ENCODE measurements at places on chromosomes 1 and 21.

DNA sequence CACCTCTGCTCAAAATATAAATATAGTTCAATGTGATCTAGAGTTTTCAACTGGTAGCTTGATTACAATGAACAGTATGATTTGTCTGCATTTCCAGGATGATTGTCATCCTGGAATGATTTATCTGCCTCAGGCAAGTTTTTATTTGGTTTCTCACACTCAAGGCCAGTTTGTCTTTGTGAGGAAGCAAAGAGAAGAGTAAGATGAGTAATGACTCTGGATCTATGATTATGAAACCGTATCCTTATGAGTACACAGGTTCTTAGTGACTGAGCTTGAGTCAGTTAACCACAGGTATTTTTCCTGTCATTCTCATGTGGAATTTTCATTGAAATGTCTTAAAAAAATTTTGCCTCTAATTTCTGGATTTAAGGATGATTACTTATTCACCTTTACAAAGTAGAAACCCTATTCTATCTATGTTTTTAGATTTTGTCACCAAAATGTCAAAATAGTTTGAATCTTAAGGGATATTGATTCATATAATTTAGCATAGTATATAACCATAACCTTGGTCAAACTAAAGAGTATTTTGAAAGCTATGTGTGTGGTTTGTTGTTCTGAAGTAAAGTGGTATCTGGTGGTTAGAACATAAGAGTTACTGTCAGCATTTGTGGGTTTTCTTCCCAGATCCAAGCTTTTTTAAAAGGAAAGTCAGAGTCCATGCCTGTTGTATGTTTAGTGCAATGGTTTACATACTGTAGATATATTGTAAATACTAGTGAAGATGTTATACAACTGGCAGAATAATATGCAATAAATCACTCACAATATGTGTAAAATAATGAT is 145.0 kb downstream of the RASAL2 start:
- no peak for DNase-seq

- no peak for DNase-seq
Measured at GRCh38 chr1:67560580-67561255, 124.3 kb upstream of the GADD45A start.

- no peak for DNase-seq
Measured at GRCh38 chr1:213423605-213424004, 372.6 kb downstream of the RPS6KC1 start.

DNA sequence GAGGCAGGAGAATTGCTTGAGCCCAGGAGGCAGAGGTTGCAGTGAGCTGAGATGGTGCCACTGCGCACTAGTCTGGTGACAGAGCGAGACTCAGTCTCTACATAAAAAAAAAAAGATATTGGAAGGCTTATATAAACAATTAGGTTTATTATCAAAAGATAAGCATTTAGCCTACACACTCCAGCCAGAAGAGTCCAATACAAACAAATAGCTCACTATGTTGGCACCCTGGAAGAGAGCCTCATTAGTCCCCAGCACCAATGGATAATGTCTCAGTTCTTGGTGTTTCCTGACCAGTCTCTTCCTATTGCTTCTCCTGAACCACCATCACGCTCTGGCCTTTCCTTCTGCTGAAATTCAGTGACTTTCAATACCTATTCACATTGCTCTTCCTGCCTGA is 48.6 kb upstream of the ATP1A1 start:
- DNase-seq = no peak

DNA sequence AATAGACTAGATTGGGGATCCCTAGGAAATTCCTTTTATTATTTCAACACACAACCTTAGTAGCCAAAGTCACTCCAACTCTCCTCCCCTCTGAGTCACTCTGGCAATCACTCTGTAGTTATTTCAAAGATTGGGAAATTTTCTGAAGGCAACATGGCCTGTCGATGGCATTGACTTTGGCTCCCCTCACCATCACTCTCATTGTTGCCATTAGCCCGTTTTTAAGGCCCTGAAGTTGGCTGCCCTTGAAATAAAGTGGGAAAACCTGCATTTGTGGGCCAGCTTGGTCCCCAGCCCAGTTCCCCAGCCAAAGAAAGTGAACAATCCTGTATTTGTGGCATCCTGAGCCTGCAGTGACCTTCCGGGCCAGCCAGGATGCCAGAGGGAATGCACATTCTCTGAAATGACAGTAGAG is 52.5 kb downstream of the CDC7 start:
- no peak for DNase-seq

DNA sequence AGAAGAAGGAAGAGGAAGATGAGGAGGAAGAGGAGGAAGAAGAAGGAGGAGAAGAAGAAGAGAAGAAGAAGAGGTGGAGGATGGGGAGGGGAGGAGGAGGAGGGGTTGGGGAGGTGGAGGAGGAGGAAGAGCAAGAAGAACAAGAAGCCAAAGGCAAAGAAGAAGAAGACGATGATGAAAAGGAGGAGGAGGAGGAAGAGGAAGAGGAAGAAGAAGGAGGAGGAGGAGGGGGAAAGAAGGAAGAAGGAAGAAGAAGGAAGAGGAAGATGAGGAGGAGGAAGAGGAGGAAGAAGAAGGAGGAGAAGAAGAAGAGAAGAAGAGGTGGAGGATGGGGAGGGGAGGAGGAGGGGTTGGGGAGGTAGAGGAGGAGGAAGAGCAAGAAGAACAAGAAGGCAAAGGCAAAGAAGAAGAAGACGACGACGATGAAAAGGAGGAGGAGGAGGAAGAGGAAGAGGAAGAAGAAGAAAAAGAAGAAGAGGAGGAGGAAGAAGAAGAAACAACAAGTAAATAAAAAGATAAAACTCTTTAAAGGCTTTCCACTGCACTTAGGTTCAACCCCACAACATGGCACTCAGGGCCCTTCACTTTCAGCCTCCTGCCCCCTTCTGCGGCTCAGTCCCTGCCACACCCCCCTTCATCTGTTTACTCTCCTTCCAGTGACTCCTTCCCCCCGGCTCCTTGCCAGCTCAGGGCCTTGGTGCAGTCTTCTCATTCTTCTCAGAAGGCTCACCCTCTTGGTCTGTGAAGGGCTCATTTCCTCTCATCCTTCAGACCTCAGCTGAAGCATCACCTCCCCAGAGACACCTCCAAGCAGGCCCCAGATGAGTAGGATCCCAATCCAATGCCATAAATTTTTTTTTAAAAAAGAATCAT is 114.0 kb downstream of the KCNN3 start:
- no peak for DNase-seq

GRCh38 chr1:152162792-152163463 is 3.9 kb upstream of the RPTN start:
- DNase-seq = no peak

- no peak for DNase-seq
Measured at GRCh38 chr1:113091988-113092594, 19.1 kb downstream of the LRIG2 start.

DNA sequence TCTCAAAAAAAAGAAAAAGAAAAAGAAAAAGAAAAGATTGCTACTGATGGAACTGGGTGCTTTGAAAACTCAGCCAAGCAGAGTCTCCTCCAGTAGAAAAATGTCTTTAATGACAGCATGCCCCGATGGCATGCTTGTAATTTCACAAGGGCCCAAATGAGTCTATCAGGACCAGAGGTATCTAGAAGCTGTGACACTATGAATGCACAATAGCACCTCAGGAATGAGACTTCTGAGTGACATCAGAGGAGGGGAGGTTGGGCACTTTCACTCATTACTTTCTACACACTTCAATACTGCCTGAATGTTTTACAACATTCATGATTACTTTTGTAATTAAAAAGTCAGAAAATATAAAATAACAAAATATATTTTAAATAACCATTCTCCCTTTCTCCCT is 15.1 kb upstream of the CD58 start:
- no peak for DNase-seq

DNA sequence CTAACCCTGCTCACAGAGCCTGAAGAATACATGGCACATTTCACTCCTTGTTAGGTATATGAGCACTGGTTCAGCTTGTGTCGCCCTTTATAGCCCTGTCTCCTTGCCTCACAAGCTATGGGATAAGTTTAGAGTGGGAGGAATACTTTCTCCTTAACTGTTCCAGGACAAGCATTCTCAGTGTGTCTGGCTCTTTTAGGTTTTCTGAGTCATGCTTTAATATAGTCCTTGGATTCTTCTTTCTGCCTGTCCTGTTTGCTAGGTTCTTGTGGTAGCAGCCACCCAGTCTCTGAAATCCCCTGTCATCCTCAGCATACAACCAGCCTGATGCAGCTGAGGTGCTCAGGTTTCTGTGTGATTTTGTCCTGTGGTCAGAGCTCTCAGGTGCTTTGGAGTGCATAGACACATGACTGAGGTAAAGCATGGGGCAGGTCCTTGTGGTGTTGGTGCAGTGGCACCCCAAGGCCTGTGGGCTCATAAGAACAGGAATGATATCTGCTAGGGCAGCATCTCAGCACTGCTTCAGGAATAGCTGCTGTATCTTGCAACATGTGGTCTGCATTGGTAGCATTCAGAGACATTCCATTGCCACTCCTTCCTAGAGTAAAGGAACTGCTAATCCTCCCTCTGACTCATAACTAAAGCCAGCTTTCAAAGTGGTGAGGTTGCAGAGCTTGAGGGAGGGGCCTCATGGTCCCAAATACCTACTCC is 14.2 kb upstream of the CASQ2 start:
- no peak for DNase-seq

- DNase-seq = no peak
Measured at GRCh38 chr1:214634267-214634666, 31.3 kb downstream of the CENPF start.

- DNase-seq = no peak
Measured at GRCh38 chr1:28096210-28097099, 8.0 kb upstream of the EYA3 start.

- no peak for DNase-seq
Measured at GRCh38 chr1:91851130-91852010, 34.6 kb downstream of the TGFBR3 start.

- DNase-seq = peak; percentile 86
Measured at GRCh38 chr1:41404308-41404761, 43.1 kb downstream of the FOXO6 start.

GRCh38 chr1:160177667-160178066 is 12.7 kb upstream of the CASQ1 start:
- DNase-seq = no peak

DNA sequence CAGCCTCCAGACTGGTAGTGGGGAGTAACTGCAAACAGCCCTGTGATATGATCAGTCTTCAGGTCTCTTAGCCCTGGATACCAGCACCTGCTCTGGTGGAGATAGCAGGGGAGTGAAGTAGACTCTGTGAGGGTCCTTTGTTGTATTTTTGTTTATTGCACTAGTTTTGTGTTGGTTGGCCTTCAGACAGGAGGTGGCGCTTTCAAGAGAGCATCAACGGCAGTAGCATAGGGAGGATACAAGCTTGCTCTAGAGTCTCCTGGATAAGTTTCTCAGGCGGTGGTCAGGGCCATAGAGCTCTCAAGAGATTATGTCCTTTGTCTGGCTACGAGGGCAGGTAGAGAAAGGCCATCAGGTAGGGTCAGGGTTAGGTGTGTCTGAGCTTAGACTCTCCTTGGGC is 116.4 kb downstream of the USH2A start:
- DNase-seq = no peak

DNA sequence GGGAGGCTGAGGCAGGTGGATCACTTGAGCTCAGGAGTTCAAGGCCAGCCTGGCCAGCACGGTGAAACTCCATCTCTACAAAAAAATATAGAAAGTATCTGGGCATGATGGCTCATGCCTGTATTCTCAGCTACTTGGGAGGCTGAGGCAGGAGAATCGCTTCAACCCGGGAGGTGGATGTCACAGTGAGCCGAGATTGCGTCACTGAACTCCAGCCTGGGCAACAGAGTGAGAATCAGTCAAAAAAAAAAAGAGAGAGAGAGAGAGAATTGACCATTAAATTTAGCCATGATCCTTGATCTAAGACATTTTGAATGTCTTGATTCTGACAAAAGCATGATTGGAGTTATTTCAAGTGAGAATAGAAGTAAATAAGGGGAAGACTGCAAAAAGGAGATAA is 19.1 kb downstream of the RBM11 start:
- DNase-seq = no peak

DNA sequence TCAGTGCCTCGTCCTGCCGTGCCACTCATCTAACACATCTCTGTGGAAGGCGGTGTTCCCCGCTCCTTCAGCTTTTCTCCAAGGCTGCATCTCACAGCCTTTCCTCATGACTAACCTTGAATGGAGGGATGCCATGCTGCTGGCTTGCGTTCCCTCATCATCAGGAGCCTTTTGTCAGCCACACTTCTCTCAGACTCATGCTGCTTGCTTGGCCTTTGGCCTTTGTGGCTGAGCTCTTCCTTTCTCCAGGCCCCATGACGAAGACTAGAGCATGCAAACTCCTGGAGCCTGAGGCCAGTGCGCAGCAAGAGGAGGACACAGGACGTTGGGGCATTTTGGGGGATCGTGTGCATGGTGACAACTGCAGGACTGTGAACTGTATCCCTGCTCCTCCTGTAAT is 70.8 kb downstream of the SYT2 start:
- no peak for DNase-seq

- DNase-seq = no peak
Measured at GRCh38 chr1:27744556-27744955, 18.8 kb downstream of the FAM76A start.

DNA sequence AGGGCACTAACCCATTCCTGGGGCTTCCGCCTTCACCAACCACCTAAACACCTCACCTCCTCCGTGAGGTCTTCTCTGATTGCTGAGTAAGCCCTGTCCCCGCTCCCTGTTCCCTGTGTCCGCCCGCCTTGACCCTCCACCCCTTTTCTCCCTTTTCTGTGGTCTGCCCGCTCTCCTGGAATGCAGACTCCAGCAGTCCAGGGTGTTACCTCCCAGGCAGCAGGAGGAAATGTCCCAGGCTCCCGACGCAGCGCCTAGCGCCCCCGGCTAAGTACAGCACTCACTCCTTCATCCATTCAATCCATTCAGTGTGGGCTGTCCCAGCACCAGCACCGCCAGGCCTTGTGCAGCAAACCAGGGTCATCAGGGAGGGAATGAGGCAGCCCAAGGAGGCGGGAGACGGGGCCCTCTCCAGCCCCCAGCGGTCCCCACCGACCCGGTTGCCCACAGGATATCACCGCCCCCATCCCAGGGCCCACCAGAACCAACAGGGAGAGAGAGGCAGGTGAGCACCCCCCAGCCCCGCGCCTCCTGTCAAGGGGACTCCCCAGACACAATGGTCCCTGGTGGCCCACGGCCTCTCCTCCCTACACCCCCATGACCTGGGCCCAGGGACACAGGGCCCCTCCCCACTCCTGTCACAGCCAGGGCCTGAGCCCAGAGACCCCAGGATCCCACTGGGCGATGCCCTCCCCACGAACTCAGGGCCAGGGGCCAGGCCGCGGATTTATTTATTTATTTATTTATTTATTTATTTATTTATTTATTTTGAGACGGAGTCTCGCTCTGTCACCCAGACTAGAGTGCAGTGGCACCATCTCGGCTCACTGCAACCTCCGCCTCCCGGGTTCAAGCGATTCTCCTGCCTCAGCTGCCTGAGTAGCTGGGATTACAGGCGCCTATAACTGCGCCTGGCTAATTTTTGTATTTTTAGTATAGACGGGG is 10.2 kb downstream of the TNFRSF14 start:
- DNase-seq = no peak

- DNase-seq = no peak
Measured at GRCh38 chr1:201422026-201422425, 496 bp upstream of the TNNI1 start.

- DNase-seq = no peak
Measured at GRCh38 chr1:218996362-218996761, 177.3 kb upstream of the LYPLAL1 start.
